Glomerular endothelial cell (primary cell): ENCODE measurements at places on chromosomes 5 and 9. TPM values are rescaled to one million over a fixed set of nuclear protein-coding genes. Genes with fewer than 3 reads are reported as not detected.

DNA sequence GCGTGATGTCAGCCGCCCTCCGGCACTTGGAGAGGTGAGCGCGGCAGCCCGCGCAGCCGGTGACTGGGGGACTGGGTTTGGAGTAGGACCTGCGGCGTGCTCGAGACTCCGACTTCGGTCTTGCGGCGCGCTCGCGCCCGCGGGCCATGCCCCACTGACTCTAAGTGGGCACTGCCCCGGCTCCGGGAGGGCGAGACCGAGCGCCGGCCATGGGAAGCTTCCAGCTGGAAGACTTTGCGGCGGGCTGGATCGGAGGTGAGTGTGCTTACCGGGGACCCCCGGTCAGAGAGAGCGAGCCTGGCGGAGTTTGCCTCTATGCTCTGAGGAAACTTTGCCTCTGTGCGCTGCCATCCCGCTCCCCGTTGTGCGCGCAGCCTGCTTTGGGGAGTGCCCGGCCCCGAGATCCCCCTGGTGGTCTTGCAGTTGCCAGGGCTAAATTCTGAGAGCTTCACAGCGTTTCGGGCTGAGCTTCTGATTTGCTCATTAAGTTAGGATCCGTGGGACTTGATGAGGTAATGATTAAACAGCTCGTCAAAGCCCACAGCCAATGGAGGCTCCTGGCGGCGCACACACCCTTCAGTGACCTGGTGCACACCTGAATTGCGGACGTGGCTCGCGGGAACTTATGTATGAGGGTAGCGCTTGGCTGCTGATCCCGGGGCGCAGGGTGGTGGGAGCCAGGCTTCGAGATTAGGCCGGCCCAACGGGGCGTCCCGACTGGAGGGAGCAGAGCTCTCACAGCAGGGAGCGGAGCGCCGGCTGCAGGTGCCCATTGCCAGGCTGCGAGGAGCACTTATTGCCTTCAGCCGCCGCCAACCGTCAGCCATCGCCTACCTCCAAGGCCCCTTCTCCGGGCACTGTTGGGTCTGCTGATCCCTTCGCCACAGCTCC, at the start of gene SLC25A48:
TSS of gene SLC25A48 (plus strand) at position 25 of the 891 bp plus-strand sequence. CDS start at position 210, 185 bp downstream.
- no peak for DNase-seq

DNA sequence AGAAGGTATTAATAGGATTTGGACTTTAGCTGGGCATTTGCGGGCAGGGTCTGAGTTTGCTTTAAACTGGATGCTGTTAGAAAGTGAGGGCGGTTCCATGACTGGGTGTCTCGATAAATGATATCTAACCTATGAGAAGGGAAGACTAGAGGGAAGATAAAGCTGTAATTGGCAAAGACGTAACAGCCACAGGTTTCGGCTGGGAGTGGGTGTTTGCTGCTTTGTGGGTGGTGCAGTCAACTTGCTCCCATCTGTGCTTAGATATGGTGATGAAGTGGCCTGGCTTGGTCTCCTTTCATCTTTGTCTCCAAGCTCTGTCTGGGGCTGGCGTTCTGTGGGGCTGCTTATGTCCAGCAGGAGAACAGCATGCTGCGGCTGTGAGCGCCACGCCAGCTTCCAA, 23.3 kb downstream of the OR2V1 start:
- no peak for DNase-seq

DNA sequence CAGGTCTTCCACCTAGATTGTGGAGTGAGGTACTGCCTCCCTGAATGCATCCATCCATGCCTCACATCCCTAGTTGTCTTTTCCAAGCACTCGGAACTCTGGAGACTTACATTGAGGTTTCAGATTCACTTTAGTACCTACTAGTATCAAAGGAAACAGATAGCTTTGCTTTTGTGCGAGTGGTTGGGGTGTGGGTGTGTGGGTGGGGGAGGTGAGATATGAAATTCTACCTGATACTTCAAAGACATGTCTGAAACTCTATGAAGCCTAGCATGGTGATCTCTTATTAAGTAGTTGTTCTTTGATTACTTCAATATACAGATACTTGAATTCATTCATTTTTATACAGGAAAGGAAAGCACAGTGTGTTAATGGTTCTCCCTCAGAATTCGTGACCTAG, 64.4 kb downstream of the MCCC2 start:
- no peak for DNase-seq

DNA sequence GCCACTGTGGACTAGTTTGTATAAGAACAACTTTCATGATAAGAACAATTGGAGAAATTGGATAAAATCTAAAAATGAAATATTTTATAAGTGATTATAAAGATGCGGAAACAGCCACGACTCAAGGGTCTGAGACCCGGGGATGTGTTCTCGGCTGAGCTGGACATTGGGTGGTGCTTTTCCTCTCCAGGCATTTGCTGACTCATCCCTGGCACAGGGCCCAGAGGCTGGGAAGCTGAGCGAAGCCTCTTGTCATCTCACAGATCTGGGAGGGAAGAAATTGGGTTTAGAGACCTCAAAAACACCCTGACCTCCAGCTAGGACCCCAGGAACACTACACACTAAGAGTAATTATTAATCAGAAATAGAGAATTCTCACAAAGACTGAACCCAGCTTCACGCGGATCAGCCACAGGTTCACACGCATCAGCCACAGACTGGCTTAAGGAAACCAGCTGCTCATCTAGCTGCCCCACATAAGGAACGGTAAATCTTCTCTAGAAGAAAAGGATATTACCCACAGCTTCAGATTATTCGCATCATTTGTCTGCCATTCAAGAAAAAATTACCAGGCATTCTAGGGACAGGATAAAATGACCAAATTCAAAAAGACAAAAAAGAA, 2.8 kb upstream of the OR2V1 start:
- no peak for DNase-seq

GRCh38 chr5:94283093-94283492, 335.3 kb downstream of the KIAA0825 start:
- DNase-seq: no peak

- no peak for DNase-seq
These were observed 253.4 kb downstream of the TRPM3 start for GRCh38 chr9:70868041-70868440.

DNA sequence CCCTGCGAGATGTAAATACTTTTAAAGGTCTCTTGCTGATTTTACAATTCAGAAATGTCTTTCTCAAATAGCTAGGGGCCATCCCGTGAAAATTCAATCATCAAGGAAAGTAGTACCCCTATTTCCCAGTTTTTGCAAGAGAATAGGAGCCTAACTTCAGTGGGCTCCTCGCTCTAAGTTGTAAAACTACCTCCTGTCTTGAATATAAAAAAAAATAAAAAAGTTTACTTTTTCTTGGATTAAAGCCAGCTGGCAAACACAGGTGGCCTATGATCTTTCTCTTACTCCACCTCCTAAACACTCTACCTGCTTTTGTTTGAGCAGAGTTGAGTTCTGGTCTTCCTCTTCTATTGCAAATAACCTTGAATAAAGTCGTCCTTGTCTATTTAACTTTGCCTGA, 79.4 kb downstream of the SLCO4C1 start:
- no peak for DNase-seq

DNA sequence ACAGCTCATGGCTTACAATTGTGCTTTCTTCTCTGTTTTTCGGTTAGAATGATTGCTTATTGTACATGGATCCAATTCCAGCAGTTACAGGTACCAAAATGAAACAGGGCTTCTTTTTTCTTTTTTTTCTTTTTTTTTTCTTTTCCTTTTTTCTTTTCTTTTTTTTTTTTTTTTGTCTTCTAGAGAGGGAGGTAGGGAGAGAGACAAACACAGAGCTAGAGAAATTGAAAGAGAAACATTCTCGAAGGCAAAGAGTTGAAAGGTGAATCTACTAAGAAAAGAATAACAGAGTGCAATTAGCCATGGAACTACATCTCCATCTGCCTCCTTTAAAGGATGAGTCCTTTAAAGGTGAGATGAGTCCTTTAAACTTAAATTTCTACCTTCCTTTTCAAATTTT, 1.0 kb upstream of the EDIL3 start:
- no peak for DNase-seq

DNA sequence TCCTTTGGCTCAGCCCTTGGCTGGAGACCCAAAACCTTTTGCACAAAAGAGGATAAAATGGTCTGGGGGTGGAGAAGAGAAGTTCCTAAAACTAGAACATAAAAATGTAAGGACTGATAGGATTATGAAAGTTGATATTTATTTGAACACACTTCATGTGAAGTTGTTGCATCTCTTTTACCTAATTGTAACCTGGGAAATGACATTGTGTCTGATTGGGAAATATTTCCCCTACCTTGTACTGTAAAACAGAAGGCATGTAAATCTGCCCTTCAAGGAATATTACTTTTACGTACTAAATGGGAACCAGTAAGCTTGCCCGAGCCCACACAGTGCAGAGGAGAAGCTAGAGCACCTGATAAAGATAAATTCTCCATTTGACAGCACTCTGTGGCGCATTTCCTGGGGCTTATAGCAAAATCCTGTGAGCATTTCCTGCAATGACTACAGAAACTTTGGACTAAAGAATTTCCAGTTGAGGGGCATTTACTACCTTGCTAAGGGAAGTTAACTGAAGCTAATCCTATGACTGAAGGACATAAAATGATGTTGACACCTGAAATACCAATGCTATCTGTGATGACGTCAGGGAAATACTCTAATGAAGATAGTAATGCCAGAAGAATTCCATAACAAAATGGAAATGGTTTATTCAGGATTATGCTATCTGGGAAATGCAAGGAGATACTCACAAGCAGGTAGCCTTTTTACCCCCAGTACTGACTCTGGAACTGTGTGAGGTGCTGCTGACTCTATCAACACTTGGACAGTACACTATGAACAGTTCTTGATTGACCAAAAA, 78.3 kb upstream of the LIFR start:
- DNase-seq: peak; percentile 20

- no peak for DNase-seq
These were observed 62.3 kb downstream of the CXXC5 start for GRCh38 chr5:139710319-139711066.

GRCh38 chr9:75170898-75171360, 82.6 kb downstream of the OSTF1 start:
- DNase-seq: no peak

GRCh38 chr5:93607367-93608258, 24.6 kb downstream of the NR2F1 start:
- DNase-seq: no peak

GRCh38 chr5:59199868-59200267, 617.0 kb downstream of the RAB3C start:
- no peak for DNase-seq

DNA sequence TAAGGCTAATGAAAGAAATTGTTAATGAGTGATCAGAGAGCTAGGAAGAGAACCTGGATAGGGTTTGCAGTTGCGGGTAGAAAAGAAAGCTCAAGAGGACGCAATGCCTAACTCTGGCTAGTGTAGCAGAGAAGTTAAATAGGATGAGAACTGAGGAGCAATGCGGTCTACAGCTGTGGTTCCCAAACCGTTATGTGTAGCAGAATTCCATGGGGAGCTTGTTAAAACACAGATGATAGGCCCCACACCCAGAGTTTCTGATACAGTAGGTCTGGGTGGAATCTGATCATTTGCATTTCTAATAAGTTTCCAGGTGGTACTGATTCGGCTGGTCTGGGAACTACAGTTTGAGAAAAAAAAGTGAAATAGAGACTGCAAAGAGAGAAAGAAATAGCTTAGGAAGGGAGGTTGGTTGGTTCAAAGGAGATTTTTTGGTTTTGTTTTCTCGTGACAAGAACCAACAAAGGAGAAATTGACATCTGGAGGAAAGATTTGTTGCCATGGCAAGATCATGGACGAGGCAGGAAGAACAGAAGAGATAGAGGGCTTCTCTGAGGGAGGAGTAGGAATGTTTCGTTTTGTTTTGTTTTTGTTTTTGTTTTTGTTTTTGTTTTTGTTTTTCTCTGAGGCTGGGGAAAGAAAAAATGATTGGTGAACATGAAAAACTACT, 276.1 kb downstream of the ARRDC3 start:
- DNase-seq: no peak

CDH6 gene
- 6.7 and 22.1 TPM in 2 replicates for total RNA-seq

ZNF462 gene
- 10.4 and 13.7 TPM in 2 replicates for total RNA-seq

NDFIP1 gene
- 55.2 and 56.0 TPM in 2 replicates for total RNA-seq

ZMYND19 gene
- total RNA-seq: 30.2 and 31.2 TPM in 2 replicates

ADGRD2 gene
- total RNA-seq: not detected in 2 replicates

CYSTM1 gene
- total RNA-seq: 61.0 and 86.3 TPM in 2 replicates

HK3 gene
- total RNA-seq: not detected in 2 replicates

PLAC8L1 gene
- not detected in 2 replicates for total RNA-seq

SLC6A18 gene
- total RNA-seq: not detected in 2 replicates

QRFP gene
- total RNA-seq: not detected in 2 replicates

RASGRF2 gene
- total RNA-seq: 13.0 and 15.8 TPM in 2 replicates
